ENCODE measurements at places on chromosomes 6 and 20.

- DNase-seq = no peak
Measured at GRCh38 chr6:20173833-20174792, 38.2 kb downstream of the MBOAT1 start.

DNA sequence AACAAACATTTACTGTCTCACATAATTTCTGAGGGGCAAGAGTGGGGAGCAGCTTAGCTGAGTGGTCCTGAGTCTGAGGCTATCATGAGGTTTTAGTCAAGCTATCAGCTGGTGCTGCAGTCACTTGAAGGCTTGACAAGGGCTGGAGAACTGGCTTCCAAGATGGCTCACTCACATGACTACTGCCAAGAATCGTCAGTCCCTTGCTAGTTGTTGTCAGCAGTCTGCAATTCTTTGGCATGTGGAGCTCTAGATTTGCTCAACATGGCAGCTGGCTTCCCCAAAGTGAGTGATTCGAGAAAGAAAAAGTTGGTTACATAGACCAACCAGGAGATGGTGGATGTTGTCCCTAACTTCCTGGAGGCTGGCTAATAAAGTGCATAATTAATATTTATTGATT is 2.8 kb upstream of the LRRC1 start:
- no peak for DNase-seq

- no peak for DNase-seq
Measured at GRCh38 chr20:46400253-46400652, 6.2 kb downstream of the ELMO2 start.

DNA sequence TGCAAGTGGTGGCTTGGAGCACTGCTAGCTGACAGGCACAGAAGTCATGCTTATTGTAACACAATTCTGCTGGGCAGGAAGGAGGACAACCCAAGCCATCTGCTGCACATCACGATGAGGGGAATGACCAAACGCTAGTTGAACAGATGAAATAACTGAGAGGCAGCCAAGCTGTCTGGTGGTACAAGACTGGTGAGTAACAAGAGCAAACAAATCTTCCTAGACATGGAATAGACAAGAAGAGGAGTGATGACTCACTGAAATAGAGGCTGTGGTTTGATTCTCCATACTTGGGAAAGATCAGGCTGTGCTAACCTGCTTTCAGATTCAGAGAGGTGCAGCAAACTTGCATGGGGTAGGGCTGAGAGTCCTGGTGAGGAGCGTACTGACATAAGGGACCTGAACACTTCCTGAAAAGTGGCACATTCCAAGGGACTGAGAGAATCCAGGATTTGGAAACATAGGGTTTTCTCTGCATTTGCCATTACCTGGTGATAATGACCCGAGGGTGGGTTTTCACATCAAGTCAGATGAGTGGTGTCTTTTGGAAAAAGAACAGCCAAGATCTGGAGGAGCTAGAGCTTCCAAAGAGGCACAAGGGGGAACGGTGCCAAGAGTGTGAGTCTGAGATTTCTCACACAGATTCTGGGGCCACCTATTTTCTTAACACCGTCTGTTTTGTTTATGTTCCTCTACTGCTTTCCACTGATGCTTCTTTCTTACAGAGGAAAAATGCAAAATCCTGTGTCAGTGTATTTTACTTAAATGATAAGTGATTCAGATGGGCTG is 60.0 kb downstream of the PRL start:
- DNase-seq = no peak

- DNase-seq = no peak
Measured at GRCh38 chr6:134982161-134982560, 32.3 kb upstream of the ALDH8A1 start.

- DNase-seq = no peak
Measured at GRCh38 chr6:137264311-137265075, 45.3 kb upstream of the IFNGR1 start.

DNA sequence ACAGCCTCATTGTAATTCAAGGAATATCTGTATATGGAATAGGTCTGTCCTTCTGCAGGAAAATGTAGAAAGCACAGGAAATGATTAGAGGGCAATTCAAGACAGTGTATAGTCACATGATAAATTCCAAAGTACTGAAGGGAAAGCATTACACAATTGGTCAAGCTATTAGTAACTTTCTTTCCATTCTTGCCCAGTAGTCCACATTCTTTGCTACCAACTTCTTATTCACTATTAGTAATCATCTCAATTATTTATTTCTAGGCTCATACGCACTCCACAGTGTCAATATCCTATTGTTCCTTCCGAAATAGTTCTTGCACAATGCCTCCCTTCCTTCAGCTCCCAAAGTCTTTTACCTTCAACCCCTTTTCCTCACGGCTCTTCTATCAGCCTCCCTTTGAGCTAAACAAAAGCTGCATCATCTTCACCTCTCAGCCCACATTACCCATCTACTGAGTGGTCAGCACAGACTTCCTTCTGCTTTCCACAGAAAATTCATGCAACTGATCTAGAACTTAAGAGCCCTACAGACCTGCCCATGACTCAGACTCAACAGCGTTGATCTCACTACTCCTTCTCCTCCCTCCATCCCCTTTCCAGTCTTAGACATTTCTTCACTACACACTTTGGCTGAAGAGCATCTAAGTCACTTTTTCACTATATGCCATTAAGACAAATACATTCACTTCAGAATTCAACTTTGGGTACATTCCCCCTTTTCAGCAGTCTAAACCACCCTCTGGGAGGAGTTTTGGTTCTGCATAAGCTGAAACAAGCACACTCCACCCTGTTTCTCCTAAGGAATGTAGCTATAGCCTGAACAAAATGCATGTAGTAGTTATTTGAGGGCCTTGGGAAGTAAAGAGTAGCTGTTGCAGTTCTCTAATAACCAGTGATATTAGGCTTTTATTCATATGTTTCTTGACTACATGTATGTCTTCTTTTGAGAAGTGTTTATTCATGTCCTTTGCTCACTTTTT is 157.9 kb downstream of the KIF16B start:
- DNase-seq = no peak

GRCh38 chr6:117534974-117535373 is 52.5 kb downstream of the DCBLD1 start:
- DNase-seq = no peak

GRCh38 chr6:97068211-97068610 is 143.7 kb downstream of the KLHL32 start:
- DNase-seq = no peak

GRCh38 chr6:9225441-9225871 is 790.1 kb upstream of the SLC35B3 start:
- DNase-seq = no peak

DNA sequence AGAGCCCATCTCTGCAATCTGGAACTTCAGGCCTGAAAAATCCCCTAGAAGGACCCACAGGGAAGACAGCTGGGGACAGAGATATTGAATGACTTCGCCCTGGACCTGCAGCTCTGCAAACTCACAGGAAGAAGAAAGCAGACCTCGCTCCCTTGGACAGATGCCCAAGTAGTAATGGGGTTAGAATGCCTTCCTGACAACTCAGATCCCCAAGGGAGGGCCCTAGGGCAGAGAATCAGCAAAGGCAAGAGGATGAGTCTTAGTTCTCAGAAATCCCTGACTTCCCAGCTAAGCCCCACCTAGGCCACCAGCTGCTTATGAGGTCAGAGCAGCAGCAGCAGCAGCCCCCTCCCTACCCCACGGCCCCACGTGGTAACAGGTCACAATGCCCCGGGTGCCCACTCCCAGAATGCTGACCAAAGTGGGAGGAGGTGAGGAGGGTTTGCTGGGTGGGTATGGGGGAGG is at the start of gene C20orf141:
C20orf141 (plus strand) TSS at position 401 of the 465 bp plus-strand sequence. CDS start 198 bp downstream, outside the sequence.
- DNase-seq = no peak

- DNase-seq = no peak
Measured at GRCh38 chr6:3707024-3707423, 44.5 kb downstream of the PXDC1 start.

DNA sequence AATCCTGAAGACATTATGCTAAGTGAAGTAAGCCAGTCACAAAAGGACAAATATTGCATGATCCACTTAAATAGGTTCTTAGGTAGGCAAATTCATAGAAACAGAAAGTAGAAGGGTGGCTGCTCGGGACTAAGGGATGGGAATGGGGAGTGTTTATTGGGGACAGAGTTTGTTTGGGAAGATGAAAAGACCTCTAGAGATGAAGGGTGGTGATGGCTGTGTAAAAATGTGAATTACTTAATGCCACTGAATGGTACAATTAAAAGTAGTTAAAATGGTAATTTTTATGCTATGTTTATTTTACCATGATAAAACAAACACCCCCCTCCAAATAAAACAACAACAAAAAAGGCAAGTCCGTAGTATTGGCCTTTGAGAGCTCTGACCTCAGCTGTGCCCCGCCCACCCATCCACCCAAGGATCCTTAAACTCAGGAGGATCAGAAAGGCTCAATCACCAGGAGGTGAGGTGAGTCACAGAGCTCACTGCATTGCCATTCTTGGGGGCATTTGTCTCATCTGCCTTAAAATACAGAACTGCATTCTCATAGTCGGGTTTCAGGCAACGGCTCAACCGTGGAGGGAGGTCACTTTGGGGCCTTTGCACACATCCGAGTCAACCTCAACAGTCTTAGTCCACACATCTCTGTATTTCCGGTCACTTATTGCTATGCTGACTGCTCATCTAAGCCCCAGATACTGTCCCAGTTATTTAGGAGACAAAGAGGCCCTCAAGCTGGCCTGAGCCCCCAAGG is 96.7 kb downstream of the SLC22A23 start:
- no peak for DNase-seq

Measured in stimulated activated CD4-positive, alpha-beta T cell treated with anti-CD3 and anti-CD28 coated beads, TNF-alpha, amount 100 ng/mL, for 24 hours (primary cell).